ENCODE measurements at places on chromosomes 13 and 19. TPM values are rescaled to one million over a fixed set of nuclear protein-coding genes. Genes with fewer than 3 reads are reported as not detected.

- ATAC-seq = no peak
Measured at GRCh38 chr13:38542601-38543000, 144.3 kb upstream of the FREM2 start.

GRCh38 chr13:77574096-77574495, 38.6 kb downstream of the SCEL start:
- no peak for ATAC-seq

GRCh38 chr19:45147835-45148676, 12.7 kb downstream of the NKPD1 start:
- no peak for ATAC-seq

- ATAC-seq = peak; percentile 67
Measured at GRCh38 chr19:17327654-17328516, 6.8 kb downstream of the ANO8 start.

- ATAC-seq = no peak
Measured at GRCh38 chr19:8149261-8150094, at the start of gene FBN3. FBN3 (minus strand) TSS chr19:8149592; CDS start chr19:8147480, 2,112 bp downstream.

DNA sequence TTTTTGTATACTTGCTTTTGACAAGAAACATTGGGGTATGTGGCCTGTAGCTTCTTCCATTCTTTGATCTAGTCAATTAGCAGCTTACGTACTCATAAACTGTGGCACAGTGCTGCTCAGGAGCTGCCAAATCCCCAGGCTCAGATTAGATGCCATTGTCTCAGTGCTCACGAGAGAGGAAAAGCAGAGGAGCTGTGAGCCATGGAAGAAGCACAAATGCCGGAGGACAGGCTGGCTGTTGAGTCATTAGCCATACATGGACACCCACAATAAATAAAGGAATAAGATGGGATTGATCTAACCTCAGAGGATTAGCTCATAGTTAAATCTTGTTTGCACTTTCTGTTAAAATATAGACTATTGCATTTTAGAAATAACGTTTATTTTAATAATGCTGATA, 121.7 kb downstream of the POSTN start:
- ATAC-seq = no peak

DNA sequence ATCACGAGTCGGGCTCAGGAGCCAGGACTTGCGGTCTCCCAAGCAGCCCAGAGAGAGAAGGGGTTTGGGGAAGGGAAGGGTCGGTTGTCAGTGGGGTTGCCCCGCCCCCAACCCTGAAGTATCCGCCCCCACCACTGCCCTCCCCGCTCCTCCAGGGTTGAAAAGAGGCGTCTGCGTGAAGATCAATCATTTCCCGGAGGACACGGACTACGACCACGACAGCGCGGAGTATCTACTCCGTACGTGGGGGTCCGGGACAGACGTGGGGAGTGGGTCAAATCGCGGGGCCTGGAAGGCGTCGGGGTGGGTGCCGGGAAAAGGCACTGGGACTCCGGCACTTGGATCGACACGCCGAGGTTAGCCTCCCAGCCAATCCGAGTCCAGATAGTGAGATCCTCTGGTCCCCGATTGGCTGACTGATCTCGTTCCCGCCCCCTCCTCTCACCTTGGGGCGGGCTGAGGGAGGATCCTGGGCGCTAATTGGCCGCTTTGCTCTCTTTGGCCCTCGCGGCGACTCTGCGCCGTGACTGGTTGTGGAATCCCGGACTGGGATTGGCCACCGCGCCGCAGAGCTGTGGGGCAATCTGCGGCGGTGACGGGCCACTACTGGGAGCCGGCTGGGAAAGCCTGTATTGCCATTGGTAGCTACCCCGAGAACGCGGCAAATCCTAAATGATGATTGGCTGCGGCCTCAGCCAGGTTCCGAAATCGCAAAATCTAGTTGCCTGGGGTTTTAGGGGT, 13.3 kb upstream of the CACNG6 start:
- ATAC-seq = peak; percentile 32

GRCh38 chr19:31232180-31232579, 117.1 kb downstream of the TSHZ3 start:
- no peak for ATAC-seq

DNA sequence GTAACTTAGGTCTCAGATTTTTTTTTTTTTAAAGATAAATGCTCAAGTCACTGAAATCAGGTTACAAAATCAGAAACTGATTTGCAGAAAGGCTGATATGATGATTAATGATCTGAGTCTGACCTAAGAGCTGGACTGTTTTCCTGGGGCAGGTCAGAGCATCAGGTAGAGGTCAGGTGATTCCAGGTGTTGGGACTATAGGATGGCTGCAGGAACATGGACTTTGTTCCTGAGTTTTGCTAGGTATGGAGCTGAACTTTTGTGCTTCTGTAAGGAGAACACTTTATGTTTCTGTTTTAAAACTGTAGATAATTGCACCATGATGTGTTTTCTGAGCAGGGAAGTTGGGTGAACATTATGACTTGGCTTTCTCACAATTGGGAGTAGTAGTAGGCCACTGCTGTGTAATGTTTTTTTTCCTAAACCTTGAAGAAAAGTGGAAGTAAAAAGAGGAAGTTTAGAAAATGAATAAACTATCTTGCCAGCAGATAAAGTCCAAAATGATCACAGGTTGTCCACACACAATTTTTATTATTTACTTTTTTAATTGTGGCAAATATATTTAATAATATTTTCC, 297.2 kb downstream of the DCT start:
- ATAC-seq = no peak

- no peak for ATAC-seq
Measured at GRCh38 chr13:61013796-61014195, 401.9 kb downstream of the PCDH20 start.

GRCh38 chr13:96415831-96416385, 326.0 kb downstream of the HS6ST3 start:
- ATAC-seq = no peak

GRCh38 chr19:918481-919198, 1.5 kb downstream of the KISS1R start:
- no peak for ATAC-seq

GRCh38 chr13:100694722-100695508, 20.3 kb upstream of the TMTC4 start:
- ATAC-seq = peak; percentile 22

GRCh38 chr19:48987323-48987722, 5.8 kb downstream of the GYS1 start:
- ATAC-seq = no peak

GRCh38 chr19:47156861-47157430, 26.3 kb downstream of the SAE1 start:
- no peak for ATAC-seq

DNA sequence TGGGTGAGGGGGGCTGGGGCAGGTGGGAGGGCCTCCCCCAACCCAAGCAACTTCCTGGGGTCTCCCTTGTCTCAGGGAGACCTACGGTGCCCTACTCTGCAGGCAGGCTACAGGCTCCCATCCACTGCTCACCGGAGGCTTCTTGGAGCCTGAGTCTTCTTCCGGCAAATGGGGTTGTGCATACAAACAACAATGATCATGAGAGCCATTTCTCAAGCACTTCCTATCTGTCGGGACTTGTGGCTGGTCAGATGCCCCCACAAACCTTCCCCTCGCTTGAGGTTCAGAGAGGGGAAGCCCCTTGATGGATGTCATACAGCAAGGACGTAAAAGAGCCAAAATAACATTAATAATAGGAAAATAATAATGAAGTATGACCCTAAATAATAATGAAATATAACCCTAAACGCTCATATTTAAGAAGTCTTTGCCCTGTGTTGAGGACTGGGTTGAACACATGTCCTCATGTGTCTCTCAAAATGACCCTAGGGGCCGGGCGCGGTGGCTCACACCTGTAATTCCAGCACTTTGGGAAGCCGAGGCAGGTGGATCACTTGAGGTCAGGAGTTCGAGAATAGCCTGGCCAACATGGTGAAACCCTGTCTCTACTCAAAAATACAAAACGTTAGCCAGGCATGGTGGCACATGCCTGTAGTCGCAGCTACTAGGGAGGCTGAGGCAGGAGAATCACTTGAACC, 727 bp downstream of the CD37 start:
- ATAC-seq = no peak

GRCh38 chr19:18339723-18340122, 675 bp upstream of the PGPEP1 start:
- ATAC-seq = no peak

GRCh38 chr13:44199627-44200207, 173.9 kb upstream of the SERP2 start:
- ATAC-seq = peak; percentile 95

DNA sequence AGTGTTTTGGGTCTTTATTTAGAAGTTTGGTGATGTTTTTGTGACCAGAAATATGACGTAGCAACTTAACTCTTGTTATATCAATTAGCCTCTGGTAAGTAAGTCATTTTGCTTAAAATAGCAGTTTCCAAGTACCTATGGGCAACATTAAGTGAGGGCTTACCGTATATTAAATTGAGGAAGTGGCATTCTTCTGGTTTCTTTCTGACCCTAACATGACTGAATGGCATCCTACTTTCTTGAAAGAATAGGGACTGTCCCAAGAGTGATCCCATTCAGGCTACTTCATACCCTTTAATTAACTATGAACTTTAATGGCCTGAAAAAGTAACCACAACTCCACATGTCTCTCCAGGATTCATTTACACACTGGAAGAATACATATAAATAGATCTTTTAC, 106.6 kb downstream of the MZT1 start:
- ATAC-seq = no peak

DNA sequence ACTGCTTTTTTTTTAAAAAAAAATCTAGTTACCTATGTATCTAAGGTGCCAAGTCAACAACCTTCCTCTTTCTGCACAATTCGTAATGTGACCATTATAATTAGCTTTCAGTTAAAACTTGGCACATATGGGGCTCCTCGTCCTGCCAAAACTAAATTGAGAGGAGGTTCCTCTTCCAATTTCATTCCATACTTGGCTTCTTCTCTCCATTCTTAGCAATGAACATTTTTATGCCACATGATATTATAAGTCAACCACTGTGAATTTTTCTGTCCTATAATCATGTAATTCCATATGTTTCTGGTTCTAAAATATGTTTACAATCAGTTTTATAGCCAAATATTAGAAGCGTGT, 177.0 kb downstream of the DCLK1 start:
- ATAC-seq = no peak

- no peak for ATAC-seq
Measured at GRCh38 chr19:16328824-16329482, 4.3 kb downstream of the KLF2 start.

Gene ZNF575
- total RNA-seq = 3.3 TPM

Gene WDR62
- 0.27 TPM for total RNA-seq

Gene RFX2
- total RNA-seq = 49.1 TPM

Gene ZNF177
- 2.7 TPM for total RNA-seq

Gene LAIR1
- total RNA-seq = 4.9 TPM

Gene TGFBR3L
- 2.8 TPM for total RNA-seq

Gene PPM1N
- total RNA-seq = 1.6 TPM

Gene ZNF580
- total RNA-seq = 44.1 TPM

Gene MYCBP2
- 116 TPM for total RNA-seq

Gene SHD
- not detected for total RNA-seq

Data from gastroesophageal sphincter (tissue), 4 donors.